OCI-LY7 (cell line): ENCODE measurements at places on chromosomes 2 and 18.

DNA sequence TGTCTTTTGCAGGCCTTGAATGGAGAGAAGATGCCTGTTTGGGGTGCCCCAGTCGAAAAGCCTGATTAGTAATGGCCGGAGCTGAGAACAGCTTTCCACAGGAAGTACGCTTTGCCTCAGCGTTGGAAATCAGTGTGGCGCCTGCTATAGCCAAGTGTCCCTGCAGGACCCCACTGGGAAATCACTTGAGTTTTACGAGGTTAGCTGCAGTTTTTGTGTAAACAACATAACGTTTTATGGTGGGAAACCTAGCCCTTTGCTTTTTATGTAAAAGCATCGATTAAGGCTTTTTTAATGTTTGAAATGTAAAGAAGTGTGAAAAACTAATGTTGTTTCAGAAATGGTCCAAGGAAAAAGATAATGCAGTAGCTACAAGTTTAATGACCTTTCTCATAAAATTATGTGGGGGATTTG is 234.2 kb downstream of the TTC32 start:
- DNase-seq = no peak

GRCh38 chr2:222753251-222753824 is 81.9 kb downstream of the MOGAT1 start:
- DNase-seq = no peak

- DNase-seq = no peak
These were observed 35.5 kb downstream of the ZEB2 start for GRCh38 chr2:144484201-144484948.

DNA sequence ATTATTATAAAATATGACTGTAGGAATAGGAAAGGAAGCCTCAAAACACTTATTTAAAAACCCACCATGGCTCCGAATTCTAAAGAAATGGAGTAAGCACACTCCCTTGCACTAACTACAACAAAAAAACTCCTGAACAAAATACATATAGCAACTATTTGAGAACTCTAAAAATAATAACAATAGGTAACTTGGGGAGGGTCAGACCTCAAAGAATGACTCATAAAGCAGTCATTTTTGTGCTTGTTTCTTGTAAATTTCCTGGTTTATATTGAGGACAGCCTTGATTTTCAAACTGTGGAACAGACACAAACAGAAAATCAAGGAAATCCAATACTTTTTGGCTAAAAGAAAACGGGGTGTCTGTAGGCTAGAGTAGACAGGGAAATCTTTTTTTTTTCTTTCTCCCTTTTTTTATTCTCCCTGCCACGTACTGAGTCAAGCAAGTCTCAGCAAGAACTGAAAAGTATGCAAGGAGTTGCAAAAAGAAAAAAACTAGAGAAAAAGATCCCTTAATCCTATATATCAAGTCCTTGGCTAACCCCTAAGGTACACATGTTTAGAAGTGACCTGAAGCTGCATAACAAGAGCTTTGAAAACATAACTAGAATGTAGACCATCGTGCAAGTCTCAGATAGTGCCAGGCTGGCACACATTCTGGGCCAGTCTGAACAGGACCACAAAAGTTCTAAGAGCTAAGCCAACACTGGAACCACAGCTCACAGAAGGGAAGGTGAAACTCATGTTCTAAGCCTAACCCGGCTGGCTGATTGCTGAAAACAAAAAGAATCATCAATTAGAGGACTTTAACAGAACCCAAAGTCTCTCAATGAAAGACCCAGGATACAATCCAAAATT is 403.1 kb upstream of the LYPD1 start:
- no peak for DNase-seq

DNA sequence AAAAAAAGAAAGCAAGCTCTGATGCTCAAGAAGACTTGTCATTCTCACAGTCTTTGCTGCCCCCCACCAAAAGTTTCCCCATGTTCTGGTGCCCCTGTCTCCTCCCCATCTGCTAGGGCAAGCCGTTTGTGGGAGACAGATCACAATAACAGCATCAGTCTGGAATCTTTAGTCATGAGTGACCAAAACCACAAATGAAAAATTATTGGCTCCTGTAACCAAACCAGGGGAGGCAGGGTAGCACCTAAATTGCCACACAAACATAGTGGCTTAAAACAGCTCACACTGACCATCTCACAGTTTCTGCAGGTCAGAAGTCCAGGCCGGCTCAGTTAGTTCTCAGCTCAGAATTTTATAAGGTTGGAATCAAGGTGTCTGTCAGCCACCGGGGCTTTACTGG is 9.1 kb upstream of the B3GNT7 start:
- DNase-seq = no peak
